ENCODE measurements at places on chromosomes 4 and X.

DNA sequence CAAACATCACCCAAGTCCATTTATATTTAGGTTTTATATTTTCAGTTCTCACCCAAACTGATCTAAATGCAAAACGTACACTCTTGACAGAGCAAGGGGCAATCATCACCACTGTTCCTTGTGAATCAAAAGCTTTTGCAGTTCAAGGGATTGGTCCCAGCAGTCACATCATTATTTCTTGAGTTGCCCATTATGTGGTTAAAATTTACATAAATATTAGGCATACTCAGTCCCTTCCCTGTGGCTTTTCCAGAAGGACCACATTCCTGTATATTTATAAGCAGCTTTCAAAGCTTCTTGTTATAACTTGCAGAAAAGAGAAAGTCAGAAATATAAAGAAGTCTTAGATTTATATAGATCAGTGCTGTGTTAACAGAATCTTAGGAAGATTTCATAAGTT is 224.4 kb downstream of the CLCN4 start:
- no peak for DNase-seq

DNA sequence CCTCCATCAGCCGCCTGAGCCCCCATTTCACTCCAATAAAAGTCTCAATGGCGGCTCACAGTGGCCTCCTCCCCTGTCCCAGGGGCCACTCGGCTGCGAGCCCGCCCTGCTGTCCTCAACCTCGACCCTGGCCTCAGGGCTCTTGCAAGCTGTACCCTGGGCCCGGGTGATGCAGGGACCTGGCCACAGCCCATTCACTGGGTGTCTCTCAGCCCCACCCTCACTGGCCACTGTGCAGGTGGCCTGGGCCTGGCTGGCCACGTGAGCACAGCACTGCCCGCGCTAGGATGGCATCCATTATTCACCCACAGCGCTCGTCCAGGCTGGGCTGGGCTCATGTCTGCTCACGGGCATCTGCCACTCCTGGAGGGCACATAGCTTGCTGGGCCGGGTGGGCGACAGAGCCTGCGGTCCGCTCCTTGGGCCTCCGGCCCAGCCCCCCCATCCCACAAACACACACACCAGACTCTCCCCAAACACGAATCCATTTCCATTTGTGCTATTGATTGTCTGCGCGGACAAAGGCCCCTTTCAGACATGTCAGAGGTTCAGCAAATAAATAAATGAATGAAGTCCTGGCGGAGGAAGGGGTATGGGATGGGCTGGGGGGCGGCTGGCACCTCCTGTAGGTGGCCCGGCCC is 16.5 kb upstream of the FGFR3 start:
- no peak for DNase-seq

DNA sequence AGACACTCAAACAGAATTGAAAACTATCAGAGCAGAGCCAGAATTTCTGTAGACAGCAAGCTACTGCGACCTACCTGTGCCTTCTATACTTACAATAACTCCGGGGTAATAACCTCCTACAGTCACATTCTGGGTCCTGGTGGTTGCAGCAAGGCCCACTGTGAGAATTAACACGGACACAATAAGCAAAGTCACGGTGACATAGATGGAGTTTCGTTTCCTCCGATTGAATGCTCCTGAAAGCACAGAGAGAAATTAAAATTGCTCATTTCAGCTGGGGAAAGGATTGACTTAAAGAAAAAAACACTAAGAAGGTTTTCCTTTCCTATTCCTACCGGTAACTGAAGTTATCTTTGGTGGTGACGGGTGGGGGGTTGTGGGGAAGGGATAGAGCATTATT is 7.0 kb downstream of the TMEM255A start:
- DNase-seq: no peak

GRCh38 chr4:161931089-161931488 is 232.7 kb downstream of the FSTL5 start:
- no peak for DNase-seq

GRCh38 chr4:112895811-112896608 is 153.4 kb upstream of the ANK2 start:
- peak; percentile 10 for DNase-seq

DNA sequence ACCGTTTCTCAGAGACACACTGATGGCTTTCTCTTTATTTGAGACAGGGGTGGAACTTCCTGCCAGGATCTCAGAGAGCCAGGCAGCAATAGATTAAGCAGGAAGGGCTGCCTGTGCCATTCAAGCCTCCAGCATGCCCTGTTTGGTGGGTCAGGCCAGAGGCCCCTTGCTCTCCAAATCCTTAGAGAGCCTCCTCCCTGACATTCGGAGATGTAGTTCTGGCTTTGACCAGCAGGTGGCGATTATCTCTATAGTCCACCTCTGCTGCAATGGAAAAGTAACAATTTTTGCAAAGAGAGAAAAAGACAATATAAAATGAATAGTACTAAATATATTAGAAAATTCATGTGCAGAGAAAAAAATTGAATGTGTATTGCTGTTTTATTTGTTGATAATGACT is 93.9 kb downstream of the NXF2B start:
- no peak for DNase-seq

GRCh38 chr4:112908511-112908910 is 140.9 kb upstream of the ANK2 start:
- no peak for DNase-seq

DNA sequence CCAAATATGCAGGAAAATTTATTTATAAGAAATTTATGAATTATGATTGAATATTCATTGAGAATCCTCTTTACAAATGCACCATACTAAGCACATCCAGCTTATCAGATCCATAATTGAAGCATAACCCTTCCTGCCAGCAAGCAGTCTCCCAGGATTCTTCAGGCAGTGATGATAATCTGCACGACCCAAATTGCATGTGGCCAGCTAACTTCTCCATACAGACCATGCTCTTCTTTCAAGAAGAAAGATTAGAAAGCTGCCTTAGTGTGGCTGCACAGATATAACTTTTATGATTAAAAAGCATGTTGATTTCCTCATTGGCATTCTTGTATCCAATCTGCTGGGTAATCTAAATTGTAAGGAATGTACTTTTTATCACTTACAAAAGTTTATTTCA is 3.3 kb upstream of the CBR4 start:
- DNase-seq: no peak

- DNase-seq: no peak
Observed at GRCh38 chr4:150949943-150950342, 65.1 kb downstream of the LRBA start.

Data from RCC 7860 (cell line).